ENCODE measurements at places on chromosomes 2 and 18.

GRCh38 chr2:21841341-21841740 is 717.6 kb downstream of the TDRD15 start:
- no peak for DNase-seq

GRCh38 chr2:15667809-15668556 is 76.3 kb downstream of the DDX1 start:
- no peak for DNase-seq

DNA sequence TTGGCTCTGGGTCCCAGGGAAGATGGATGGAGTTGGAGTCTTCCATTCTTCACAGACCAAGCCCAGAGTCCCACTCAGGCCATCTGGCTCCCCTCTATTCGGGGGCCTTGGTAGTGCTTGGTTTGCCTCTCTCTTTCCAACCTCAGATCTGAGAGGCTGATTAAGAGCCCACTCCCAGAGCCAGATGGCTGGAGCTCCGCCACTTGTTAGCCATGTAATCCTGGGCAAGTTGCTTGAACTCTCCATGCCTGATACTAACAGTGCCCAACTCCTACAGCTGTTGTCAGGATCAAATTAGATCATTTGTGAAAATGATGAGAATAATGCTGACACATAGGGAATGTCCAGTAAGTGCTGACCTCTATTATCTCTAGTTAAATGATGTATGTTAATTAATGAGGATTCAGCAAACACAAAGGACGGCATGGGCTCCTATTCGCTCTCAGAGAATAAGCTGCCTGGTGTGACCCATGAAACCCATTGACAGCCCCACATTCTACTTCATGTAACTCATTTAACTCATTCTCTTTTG is 46.6 kb upstream of the SLC14A1 start:
- no peak for DNase-seq

GRCh38 chr2:43132683-43133301 is 93.6 kb downstream of the ZFP36L2 start:
- no peak for DNase-seq

- DNase-seq, result no peak
These were observed 332.4 kb downstream of the GULP1 start for GRCh38 chr2:188623995-188624643.

- DNase-seq, result no peak
These were observed 774 bp upstream of the FZD7 start for GRCh38 chr2:202032846-202033316.

DNA sequence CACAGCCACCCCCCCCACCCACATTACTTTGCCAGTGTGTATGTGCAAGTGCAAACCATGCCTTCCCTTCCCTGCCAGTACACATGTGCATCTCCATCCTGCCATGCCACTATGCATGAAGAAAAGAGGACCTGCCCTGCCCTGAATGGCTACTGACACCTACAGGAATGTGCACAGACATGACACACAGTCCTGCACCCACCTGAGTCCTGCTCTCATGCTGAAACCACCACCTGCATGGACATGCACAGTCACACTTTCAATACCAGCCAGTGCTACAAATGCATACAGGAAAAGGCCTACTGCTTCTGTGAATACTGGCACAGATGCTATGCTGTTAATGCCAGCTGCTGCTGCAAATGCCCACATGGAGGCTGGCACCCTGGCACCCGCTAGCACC is 334.4 kb upstream of the DLGAP1 start:
- DNase-seq, result no peak

GRCh38 chr2:179265082-179265510 is 464 bp upstream of the SESTD1 start:
- no peak for DNase-seq

- no peak for DNase-seq
These were observed 659 bp downstream of the CHMP1B start for GRCh38 chr18:11851806-11852337.

- DNase-seq, result no peak
These were observed 114.8 kb downstream of the SMAD2 start for GRCh38 chr18:47815486-47816270.

DNA sequence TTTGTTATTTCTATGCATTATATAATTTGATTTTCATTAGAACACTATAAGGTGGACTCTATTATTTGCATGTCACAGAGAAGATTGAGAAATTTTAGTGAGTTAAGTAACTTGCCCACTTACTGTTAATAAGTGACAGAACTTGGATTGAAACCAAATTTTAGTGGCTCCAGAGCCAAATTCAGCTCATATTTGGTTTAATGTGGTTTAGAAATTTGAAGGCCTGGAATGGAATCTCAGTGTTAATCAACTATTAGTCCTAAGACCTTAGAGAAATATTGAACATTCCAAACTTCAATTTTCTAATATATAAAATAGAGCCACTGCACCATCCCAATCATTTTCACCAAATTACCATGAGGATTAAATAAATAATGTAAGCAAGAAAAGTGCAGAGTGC is 281.6 kb downstream of the ZNF385B start:
- no peak for DNase-seq

GRCh38 chr18:74524097-74524496 is 10.2 kb upstream of the CNDP1 start:
- peak; percentile 34 for DNase-seq

DNA sequence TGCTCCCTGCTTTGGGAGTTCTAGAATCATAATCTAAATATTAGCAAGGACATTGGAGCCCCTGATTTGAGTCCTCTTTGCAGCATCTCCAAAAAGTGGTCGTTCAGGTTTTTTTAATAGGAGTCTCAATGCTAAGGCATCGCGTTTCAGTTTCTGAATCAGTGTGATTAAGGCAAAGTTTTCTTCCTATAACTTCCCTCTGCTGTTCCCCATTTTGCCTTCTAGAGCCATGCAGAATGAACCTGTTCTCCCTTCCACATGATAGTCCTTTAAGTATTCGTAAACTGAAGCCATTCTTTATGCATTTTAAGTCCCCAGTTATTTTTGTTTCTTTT is 159.5 kb downstream of the PTGR3 start:
- no peak for DNase-seq

- no peak for DNase-seq
These were observed 166.1 kb upstream of the OTX1 start for GRCh38 chr2:62884514-62884913.

- no peak for DNase-seq
These were observed 86.1 kb downstream of the RIT2 start for GRCh38 chr18:43029414-43029813.

DNA sequence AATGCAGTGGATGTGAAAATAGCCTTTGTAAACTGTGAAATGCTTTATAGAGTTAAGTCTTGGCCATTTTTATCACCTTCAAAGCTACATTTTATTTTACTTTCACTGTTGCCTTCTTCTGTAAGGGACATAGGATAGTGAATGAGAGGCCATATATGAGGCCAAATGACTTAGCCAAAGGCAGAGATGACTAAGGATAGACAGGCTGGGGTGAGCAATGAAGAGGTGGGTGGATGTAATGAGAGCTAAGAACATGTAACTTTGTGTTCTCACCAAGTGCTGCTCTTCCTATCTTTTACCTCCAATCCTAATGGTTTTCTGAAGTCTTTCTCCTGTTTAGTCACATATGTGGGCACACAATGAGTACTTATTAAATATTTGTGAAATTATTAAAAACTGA is 101.9 kb downstream of the MBD5 start:
- no peak for DNase-seq

DNA sequence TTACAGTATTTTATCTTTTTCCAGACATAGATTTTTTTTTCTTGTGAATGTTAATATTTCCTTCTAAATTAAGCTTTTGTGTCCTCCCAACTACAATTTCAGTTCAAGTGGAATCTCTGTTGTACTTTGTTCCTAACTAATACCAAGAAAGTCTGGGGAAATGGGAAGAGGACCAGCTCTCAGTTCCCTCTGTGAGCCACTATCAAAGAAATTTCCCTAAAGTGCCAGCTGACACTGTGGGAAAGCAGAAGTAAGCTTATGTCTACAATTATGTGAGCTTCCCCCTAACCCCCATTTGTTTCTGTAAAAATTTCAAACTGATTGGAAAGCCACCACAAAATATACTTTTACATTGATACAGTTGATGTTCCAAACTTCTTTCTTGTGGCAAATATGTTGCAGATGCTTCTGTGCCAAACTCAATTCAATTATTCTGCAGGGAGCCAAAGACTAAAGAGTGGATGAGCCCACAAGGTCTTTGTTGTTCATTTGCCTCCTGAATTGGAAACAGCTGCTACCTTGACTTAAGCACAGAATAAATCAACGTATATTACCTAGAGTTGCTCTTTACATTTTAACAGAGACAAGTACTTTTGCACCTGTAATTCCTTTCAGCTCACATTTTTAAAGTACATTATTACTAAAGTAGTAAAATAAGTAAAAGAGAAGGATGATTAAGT is 306.6 kb downstream of the PTH2R start:
- peak; percentile 77 for DNase-seq

DNA sequence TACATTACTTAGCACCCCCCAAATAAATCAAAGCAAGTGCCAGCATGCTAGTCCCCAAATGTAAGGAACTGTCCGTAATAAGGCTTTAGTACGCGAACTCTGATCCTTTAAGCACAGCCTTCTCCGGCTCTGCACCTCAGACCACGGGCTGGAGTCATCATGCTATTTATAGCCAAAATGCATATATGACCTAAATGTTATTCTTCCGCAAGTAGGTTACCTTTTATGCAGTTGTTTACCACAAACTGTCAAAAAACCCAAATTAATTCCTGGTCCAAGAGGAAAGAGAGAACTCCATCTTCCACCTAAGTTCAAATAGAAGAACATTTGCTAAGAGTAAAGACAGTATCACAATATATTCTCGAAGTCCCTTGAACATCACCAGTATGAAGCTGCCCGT is 42.7 kb downstream of the ZNF516 start:
- peak; percentile 59 for DNase-seq

DNA sequence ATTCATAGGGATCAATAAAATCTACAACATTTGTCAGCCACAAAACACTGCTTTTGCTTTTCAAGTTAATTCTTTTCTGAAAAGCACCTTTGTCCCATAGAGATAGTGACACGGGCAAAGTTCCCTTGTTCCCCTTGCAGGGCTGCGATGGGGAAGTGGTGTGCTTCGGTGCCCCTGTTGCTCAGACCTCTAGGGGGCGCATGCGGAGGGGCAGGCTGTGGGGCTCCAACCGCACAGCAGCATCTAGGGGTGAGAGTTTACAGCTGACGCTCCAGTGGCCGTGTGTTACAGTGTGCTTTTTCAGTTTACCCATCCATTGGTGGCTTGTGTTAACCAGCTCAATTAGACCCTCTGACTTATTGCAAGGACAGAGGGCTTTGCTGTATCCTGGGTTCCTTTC is 1432.2 kb upstream of the ACVR2A start:
- no peak for DNase-seq

Data from NCI-H1092 treated with DMSO at 0.1 percent for 48 hours (cell line).